ENCODE measurements at places on chromosomes 1 and 21. TPM values are rescaled to one million over a fixed set of nuclear protein-coding genes. Genes with fewer than 3 reads are reported as not detected.

The ADCY10 gene
- 0.09 TPM for total RNA-seq

The APH1A gene
- total RNA-seq, result 105 TPM

The SELE gene
- not detected for total RNA-seq

The LCE6A gene
- total RNA-seq, result not detected

The LYPD8 gene
- not detected for total RNA-seq

The PADI2 gene
- 0.14 TPM for total RNA-seq

The OR2L5 gene
- not detected for total RNA-seq

The OR2T2 gene
- not detected for total RNA-seq

DNA sequence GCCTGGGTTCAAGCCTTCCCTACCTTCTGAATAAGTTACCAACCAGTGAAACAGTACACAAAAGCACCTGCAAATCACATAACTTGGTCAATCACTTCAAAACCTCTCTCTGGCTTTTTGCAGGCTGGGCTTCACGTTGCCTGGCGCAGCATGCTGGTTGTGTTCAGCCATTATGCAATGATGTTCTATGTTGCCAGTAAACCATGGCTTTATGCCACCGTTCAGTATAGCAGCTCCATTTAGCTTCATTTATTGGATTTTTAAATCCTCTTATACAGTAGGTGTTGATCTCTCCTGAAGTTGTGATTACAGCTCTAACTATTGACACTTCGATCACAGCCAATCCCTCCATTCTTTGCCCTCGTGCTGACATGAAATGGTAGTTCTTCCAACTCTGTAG, 233.6 kb upstream of the PTBP2 start:
- H3K4me1 ChIP-seq, result no peaks in the 10 kb centered on the region
- no peak overlapping the region for H3K27ac ChIP-seq
- H3K27me3 ChIP-seq, result no peaks in the 10 kb centered on the region
- H3K36me3 ChIP-seq, result no peaks in the 10 kb centered on the region

DNA sequence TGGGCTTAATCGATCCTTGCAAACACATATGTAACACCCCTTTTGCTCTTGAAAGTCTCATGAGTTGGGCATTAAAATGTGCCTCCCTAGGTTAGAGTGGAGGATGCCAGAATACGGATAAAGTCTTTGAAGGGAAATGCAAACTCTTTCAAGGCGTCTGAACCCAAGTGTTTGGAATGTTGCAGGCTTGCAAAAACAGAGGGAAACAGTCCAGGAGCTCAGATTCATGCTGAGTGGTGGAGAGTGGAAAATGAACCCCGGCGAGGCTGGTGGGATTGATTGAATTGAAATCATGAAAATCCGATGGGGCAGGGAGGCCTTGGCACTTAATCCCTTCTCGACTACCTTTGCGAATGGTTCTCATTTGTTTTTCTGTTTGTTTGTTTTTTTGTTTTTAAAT, 175.5 kb downstream of the PGBD5 start:
- peaks cover 64% of the 10 kb centered on the region for H3K36me3 ChIP-seq
- H3K4me3 ChIP-seq, result no peak overlapping the region
- no peak for DNase-seq
- H3K27ac ChIP-seq, result peak overlapping the region; percentile 85
- peaks cover 25% of the 10 kb centered on the region for H3K4me1 ChIP-seq

DNA sequence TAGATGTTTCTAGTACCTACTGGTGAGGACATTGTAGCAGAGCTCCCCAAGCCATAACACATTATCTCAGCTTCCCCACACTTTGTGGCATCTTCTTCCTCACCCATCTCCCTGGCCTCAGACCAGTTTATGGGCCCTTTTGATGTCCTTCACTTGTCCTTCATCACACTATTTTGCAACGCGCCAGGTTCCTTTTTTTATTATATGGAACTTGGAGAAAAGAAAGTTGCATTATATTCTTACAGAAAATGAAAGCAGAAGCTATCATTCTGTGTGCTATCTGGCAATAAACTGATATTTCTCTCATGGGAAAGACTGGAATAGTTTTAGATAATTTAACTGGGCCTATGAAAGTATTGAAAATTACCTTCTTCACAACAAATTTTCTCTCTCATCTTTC, 196.9 kb upstream of the ETV3 start:
- no peaks in the 10 kb centered on the region for H3K36me3 ChIP-seq
- no peak overlapping the region for H3K27ac ChIP-seq
- peaks cover 3% of the 10 kb centered on the region for H3K27me3 ChIP-seq
- no peak for DNase-seq
- no peak overlapping the region for H3K4me3 ChIP-seq

DNA sequence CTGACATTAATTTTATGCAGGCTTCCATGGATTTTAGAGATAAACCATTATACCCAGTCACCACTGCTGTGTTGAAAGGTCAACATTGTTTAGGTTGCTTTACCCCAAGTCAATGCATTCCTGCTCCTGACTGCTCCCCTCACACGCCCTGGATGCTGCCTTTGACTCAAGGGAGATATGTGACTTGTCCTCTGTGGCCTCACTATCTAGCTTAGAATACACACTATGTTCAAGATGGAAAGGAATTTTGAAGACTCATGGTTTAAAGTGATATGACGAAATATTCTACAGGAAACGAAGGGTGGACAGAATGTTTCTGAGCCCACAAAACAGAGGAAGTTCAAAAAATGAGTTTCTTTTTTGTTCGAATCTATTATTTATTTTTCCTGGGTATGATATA, 170.4 kb upstream of the NR5A2 start:
- H3K4me3 ChIP-seq, result no peak overlapping the region
- no peak overlapping the region for H3K27ac ChIP-seq
- H3K27me3 ChIP-seq, result peaks cover 9% of the 10 kb centered on the region
- no peak for DNase-seq
- no peaks in the 10 kb centered on the region for H3K36me3 ChIP-seq
- H3K4me1 ChIP-seq, result peaks cover 5% of the 10 kb centered on the region

- no peak overlapping the region for H3K4me3 ChIP-seq
- H3K27ac ChIP-seq, result no peak overlapping the region
- H3K36me3 ChIP-seq, result no peaks in the 10 kb centered on the region
- no peak for DNase-seq
These were observed 135.1 kb downstream of the RRAGC start for GRCh38 chr1:38724160-38725131.

- no peaks in the 10 kb centered on the region for H3K4me1 ChIP-seq
- peaks cover 4% of the 10 kb centered on the region for H3K27me3 ChIP-seq
- no peaks in the 10 kb centered on the region for H3K36me3 ChIP-seq
- no peak for DNase-seq
These were observed at the start of gene RNF186 for GRCh38 chr1:19814681-19815503. RNF186 (minus strand) TSS chr1:19815283; CDS start chr1:19815101, 182 bp downstream.

DNA sequence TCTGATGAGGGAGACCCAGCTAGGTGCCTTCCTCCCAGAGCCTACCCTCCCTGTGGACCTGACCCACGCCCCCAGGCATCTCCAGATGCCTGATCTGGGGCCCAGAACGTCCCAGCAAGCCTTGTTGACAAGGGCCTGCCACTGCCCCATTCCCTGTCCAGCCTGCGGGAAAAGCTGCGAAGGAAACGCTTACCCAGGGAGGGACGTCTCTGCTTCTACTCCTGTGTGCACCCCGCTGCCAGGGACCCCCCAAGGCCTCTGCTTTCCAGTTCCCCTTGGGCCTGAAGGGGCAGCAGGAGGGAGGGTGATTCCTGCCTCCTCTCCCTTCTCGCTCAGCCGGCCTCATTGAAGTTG, 11.6 kb upstream of the CLSTN1 start:
- DNase-seq, result no peak
- H3K27ac ChIP-seq, result no peak overlapping the region
- H3K27me3 ChIP-seq, result peaks cover 6% of the 10 kb centered on the region
- no peak overlapping the region for H3K4me3 ChIP-seq

- no peak overlapping the region for H3K4me3 ChIP-seq
- no peak for DNase-seq
- no peak overlapping the region for H3K27ac ChIP-seq
- H3K4me1 ChIP-seq, result peaks cover 3% of the 10 kb centered on the region
These were observed 326.1 kb upstream of the BEND5 start for GRCh38 chr1:49102752-49103151.

DNA sequence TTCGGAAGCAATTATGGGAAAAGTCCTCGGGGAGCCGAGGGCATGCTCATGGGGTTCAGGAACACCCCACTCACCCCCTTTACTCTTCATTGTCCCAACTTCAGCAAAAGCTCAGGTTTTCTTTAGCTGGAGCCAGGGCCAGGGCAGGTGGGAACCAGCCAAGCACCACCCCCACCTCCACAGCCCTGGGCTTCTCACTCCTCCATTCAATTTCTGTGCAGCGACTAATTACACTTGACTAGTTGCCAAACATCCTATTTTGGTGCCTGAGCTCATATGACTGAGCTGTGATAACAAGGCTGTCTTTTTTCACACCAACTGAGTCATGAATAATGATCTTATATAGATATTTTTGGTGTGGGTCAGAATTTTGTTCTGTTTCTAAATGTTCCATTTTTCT, 257.2 kb upstream of the AJAP1 start:
- no peak for DNase-seq
- H3K4me1 ChIP-seq, result no peaks in the 10 kb centered on the region
- no peaks in the 10 kb centered on the region for H3K36me3 ChIP-seq
- no peaks in the 10 kb centered on the region for H3K27me3 ChIP-seq
- no peak overlapping the region for H3K27ac ChIP-seq
- no peak overlapping the region for H3K4me3 ChIP-seq

DNA sequence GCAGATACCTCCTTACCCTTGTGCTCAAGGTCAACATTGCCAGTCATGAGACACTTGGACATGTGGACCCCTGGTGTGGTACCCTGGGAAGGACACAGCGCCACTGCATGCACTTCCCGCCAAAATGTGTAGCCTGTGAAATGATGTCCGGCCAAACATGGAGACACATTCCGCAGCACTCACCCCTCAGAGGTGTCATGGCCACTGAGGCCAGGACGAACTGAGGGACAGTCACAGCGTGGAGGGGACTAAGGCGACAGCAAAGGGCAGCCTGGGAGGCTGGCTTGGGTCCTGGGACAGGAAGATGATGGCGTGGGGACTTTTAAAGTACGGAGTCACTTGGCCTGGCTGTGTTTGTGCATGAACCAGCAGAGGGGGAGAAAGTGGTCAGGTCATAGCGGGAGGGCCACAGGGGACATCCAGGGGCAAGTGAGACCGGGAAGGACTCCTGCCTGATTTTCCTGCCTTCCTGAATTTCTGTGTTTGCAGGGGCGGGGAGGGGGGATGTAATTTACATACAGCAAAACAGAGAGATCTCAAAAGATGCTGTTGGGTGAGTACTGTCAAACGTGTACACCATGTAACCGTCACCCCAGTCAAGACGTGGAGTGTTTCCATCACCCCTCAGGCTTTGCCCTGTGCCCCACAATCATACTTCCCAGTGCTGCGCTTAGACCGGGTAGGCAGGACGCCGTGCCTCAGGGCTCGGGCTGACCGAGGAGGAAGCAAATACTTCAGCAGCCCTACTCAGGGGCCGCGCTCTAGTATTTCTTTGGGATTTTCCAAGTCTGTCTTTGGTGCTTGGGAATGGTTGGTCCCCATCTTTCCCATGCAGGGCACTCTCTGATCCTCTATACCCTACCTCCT, 45.2 kb downstream of the WDR4 start:
- peaks cover 20% of the 10 kb centered on the region for H3K4me1 ChIP-seq
- no peak overlapping the region for H3K4me3 ChIP-seq

DNA sequence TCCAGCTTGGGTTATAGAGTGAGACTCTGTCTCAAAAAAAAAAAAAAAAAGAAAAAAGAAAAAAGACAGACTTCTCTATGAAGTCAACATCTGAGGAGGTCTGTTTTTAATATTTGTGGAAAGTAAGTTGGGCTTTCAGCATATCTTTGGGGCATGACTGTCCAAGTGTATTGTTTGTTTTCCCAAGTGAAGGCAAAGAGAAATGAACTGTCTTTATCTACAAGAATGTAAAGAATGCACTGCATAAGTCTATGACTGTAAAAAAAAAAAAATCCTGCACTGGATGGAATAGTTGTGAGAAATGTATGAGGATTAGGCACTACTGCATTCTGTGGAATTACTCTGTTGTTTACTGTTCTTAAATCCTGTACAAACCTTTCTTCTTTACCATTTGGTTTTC, 45.6 kb upstream of the TMEM61 start:
- H3K27me3 ChIP-seq, result peaks cover 25% of the 10 kb centered on the region
- no peak overlapping the region for H3K27ac ChIP-seq
- H3K4me3 ChIP-seq, result no peak overlapping the region
- DNase-seq, result no peak
- no peaks in the 10 kb centered on the region for H3K36me3 ChIP-seq
- no peaks in the 10 kb centered on the region for H3K4me1 ChIP-seq

- H3K27me3 ChIP-seq, result peaks cover 5% of the 10 kb centered on the region
- H3K4me3 ChIP-seq, result no peak overlapping the region
- no peak overlapping the region for H3K27ac ChIP-seq
- no peaks in the 10 kb centered on the region for H3K4me1 ChIP-seq
- DNase-seq, result no peak
- H3K36me3 ChIP-seq, result no peaks in the 10 kb centered on the region
These were observed 365.9 kb downstream of the PTPRU start for GRCh38 chr1:29602203-29602602.

- no peak overlapping the region for H3K27ac ChIP-seq
- no peaks in the 10 kb centered on the region for H3K36me3 ChIP-seq
- DNase-seq, result no peak
- no peaks in the 10 kb centered on the region for H3K27me3 ChIP-seq
- no peak overlapping the region for H3K4me3 ChIP-seq
These were observed 1527.1 kb downstream of the PLA2G4A start for GRCh38 chr1:188355847-188356246.

DNA sequence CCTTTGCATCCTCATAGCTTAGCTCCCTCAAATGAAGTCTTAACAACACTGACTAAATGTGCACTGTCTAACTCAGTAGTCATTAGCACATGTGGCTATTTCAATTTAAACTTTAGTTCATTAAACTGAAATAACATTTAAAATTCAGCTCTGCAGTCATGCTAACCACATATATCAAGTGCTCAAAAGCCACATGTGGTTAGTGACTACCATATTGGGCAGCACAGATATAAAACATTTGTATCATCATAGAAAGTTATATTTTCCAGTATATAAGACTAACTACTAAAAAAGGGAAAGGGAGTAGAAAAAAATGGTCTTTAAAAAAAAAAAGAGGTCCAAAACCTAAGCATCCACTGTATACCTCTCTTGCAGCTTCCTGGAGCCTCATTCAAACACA, 64.1 kb downstream of the SETD4 start:
- H3K4me3 ChIP-seq, result no peak overlapping the region
- H3K27me3 ChIP-seq, result peaks cover 15% of the 10 kb centered on the region
- no peaks in the 10 kb centered on the region for H3K36me3 ChIP-seq
- no peak overlapping the region for H3K27ac ChIP-seq
- no peak for DNase-seq
- peaks cover 2% of the 10 kb centered on the region for H3K4me1 ChIP-seq

- H3K4me1 ChIP-seq, result no peaks in the 10 kb centered on the region
- no peak for DNase-seq
- H3K36me3 ChIP-seq, result no peaks in the 10 kb centered on the region
- H3K4me3 ChIP-seq, result no peak overlapping the region
- no peak overlapping the region for H3K27ac ChIP-seq
- peaks cover 4% of the 10 kb centered on the region for H3K27me3 ChIP-seq
These were observed 73.1 kb upstream of the TSHB start for GRCh38 chr1:114956570-114956969.

All from activated T-helper 2 cell treated with anti-CD3 and anti-CD28 coated beads, Interferon-gamma antibody, Interleukin-2, Interleukin-4, amounts not matched to agents 10 μg/mL and 5 μg/mL and 100 μg/mL, durations not matched to agents 14 hours and 24 hours and 36 hours (primary cell).